ENCODE measurements at places on chromosomes 2 and 18.

- peak; percentile 73 for DNase-seq
Measured at GRCh38 chr2:144583741-144584453, 64.0 kb upstream of the ZEB2 start.

DNA sequence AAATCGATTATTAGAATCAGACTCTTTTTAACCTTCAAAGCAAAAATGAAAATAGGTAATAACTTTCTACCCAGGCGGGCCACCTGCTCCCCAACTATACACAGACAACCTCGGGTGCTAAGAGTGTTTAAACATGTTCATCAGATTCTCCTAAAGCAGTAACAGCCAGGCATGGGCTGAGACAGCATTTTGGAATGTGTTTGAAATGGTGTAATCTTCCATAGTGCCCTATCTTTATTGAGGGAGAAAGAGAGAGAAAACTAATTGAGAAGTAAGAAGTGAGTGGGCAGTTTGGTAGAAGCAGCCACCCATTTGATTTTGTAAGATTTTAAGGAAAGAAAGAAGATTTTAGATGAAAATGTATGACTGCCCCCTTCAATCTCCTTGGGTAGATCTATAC lies 196.1 kb upstream of the CTAGE1 start:
- no peak for DNase-seq

DNA sequence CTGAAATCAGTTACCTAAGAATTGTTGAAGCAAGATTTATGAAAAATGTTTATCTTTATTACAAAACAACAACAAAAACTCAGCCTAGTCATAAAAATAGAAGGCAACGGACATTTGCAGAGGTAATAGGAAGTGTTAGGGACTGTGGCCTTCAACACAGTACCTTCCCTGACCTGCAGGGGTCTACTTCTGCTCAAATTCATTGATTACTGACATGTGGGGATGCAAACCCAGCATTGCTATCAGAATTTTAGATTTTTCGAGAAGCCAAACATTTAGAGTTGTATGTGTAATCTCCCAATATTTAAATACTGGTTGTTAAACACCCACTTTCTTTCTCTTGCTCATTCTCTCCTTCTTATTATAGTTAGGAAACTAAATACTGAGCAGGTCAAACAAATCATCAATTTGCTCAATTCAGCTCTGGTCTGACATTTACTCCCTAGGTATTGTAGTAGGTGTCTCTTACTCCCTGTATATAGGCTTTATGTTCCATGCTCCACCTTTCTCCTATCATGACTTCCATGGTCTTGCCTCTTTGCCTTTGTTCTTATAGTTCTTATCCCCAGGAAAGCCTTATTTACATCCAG lies 198.5 kb downstream of the UBE2E3 start:
- no peak for DNase-seq

- no peak for DNase-seq
Measured at GRCh38 chr2:207285473-207285815, 119.7 kb upstream of the KLF7 start.

GRCh38 chr18:905307-905947 lies 756 bp downstream of the ADCYAP1 start:
- no peak for DNase-seq

DNA sequence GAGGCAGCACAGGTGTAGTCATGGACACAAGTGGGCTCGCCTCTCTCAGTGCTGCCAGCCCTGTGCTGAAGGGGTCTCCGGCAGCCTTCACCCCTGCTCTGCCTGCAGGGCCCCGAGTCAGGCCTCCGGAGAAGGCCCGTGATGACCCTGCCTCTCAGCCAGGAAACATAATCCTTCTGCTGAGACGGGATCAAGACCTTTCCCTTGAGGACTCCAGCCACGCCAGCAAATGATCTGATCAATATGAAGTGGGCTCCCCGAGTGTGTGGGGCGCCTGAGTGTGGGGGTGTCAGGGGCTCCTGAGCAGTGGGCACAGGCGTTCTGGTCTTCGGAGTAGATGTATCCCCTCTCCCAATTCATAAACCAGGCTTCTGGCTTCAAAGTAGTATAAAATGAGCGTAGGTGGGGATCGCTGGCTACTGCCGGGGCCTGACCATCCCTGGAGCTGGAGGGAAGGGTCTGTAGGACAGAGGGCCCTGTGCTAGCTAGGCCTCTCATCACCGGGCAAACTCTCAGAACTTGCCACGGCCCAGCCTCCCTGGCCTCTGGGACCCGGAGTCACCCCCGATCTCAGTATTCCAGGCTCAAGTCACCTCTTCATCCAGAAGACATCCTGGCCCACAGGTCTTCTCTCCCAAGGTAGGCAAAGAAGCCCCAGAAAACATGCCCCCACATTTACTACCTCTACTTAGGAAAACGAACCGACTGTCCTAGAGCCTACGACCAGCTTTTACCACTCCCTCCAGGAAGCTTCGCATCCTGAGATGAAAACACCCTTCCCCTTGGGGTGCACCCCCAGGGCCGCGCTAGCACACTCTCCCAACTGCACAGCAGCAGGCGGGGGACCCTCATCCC lies 33.6 kb downstream of the CRACDL start:
- no peak for DNase-seq

DNA sequence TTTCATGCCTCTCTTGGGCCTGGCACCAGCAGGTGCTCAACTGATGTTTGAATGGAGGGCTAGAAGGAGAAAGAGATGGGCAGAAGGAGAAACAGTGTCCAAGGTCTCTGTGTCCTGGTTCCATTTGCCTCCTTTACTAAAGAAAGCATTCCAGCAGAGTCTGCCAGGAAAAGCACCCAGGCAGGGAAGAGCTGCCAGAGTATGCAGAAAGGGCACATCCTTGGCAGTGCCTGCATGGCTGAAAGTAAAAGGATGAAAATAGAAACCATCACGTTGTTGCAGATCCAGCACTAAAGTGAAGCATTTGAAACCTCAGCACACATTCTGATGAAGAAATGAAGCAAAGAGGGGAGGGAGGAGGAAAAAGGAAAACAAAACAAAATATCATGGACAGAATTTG lies 142.2 kb downstream of the ESCO1 start:
- DNase-seq = peak; percentile 84

DNA sequence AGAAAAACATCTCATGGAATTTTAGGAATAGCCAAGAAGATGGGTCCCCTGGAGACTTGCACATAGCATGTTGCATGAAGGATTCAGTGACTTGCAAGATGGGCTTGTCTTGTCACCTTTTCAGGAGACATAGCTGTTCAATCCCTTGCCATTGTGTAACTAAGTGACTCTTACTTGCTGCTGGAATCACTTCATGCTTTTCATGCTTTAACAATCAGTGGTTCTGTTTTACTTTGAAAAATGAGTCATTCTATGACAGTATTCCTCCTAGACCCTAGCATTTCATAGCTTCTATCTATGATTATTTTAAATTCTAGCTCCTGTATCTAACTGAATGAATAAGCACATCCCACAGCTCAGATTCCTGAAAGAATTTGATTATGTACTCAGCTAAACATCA lies 2.8 kb downstream of the KYNU start:
- peak; percentile 75 for DNase-seq

DNA sequence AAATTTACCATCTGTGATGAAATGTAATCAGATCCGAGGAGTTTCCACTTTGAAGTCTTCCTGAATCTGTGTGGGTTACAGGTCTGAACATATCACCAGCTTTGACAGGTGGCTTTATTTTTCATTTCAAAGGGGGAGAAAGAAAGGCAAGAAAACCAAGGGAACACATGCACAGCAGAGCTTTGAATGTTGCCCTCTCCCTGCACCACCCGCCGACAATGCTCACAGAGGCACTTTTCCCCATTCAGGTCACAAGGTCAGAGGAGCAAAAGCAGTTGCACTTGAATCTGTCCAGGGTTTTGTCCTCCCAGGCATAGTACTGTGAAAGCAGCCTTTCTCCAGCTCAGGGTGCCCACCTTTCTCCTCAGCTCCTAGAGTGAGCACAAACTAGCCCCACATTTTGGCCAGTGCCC lies 130.2 kb downstream of the OSR1 start:
- DNase-seq = no peak

DNA sequence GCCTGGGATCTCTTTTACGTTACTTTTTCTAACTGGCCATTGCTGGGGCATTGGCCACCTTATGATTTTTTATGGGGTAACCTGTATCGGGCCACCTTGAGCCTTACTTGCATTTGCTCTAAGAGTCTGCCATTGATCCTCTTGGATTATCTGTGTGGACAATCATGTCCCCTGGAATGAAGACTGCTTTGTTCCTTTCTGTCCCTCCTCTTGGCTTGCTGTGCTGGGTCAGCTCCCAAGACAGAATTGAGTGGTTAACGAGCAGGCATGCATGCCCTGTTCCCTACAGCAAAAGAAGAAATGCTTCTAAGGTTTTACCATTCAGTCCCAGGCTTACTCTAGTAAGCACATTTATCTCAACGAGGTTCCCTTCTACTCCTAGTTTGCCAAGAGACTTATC lies 46.3 kb downstream of the MAL start:
- DNase-seq = no peak

- DNase-seq = no peak
Measured at GRCh38 chr2:109419960-109420370, 193.8 kb downstream of the SEPTIN10 start.

DNA sequence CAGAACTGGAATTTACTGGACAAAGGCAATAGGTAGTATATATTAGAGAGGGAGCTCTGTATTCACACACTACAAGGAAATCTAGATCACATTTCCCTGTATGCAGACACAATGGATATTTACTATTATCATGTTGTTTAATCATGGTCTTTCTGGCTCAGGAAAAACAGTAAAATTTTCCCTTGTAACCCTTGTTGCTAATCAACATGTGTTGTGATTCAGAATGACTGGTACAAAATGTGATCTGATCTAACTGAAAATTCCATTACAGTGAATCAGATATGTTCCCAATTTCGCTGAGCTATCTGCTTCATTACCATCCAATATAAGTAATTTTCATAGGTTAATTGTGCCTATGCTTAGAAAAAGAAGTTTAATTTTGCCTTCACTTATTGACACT lies 1109.7 kb downstream of the LRP1B start:
- DNase-seq = peak; percentile 81

- peak; percentile 81 for DNase-seq
Measured at GRCh38 chr2:100822587-100823248, 2.8 kb downstream of the NPAS2 start.

DNA sequence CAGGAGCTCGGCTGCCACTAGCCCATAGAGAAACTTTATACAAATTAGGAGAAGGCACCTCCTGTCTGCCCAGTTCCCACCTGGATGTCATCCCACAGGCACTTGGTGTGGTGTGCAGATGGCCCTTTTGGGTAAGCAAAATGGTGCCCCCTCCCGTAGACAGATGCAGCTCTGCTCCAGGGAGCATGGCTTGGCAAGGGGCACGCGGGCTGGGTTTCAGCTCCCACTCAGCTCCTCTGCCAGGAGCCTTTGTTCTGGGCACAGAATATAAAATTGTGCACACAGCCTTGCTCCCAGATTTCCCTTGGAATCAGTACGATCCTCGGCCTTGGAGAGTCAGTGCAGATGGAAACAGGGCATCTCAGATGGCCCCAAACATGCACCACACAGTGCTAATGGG lies 20.3 kb upstream of the KCNF1 start:
- no peak for DNase-seq

DNA sequence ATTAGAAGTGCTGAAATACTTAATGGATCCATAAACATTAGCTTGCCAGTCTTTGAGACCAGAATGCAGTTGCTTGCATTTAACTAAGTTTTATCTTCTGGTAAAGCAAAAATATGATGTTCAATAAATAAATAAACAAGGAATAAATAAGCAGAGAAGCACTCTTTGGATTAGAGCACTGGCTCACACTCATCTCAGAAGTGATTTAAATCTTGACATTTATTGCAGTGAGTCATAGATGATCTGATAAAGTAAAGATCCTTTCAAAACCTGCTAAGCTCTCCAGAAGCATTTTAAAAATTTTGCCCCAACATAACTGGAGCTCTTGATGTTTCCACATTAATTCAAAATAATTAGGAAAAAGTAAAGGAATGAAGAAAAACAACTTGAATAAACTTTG lies 66.8 kb downstream of the KYNU start:
- peak; percentile 14 for DNase-seq

- DNase-seq = no peak
Measured at GRCh38 chr2:214492152-214492551, 81.3 kb downstream of the VWC2L start.

DNA sequence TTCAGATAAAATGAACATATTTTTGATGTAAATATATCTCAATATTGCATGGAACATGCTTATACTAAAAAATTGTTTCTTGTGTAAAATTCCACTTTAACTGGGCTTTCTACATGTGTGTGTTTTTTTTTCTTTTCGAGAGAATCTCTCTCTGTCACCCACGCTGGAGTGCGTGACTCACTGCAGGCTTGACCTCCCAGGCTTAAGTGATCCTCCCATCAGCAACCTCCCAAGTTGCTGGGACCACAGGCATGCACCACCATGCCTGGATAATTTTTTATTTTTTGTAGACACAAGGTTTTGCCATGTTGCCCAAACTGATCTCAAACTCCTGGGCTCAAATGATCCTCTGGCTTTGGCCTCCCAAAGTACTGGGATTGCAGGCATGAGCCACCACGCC lies 254.6 kb downstream of the LOXHD1 start:
- no peak for DNase-seq

- no peak for DNase-seq
Measured at GRCh38 chr2:28216331-28216730, 176.3 kb upstream of the FOSL2 start.

DNA sequence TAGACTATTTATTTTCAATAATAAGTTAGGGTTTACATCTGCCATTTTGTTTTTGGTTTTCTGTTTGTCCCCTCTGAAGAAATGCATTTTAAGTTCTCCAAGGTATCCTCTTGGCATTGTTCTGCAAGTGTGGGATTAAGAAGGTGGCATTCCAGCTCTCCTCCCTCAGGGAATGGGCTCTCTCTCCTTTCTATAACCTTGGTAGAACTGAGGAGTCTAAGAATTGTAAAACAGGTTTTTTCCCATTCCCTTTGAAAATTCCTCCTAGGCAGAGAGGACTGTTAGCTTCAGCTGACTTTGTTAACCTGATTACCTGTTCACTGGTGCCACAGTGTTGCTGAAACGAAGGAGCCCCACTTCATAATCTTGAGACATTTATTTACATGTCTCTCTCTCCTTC lies 26.1 kb upstream of the RAB1A start:
- DNase-seq = no peak

DNA sequence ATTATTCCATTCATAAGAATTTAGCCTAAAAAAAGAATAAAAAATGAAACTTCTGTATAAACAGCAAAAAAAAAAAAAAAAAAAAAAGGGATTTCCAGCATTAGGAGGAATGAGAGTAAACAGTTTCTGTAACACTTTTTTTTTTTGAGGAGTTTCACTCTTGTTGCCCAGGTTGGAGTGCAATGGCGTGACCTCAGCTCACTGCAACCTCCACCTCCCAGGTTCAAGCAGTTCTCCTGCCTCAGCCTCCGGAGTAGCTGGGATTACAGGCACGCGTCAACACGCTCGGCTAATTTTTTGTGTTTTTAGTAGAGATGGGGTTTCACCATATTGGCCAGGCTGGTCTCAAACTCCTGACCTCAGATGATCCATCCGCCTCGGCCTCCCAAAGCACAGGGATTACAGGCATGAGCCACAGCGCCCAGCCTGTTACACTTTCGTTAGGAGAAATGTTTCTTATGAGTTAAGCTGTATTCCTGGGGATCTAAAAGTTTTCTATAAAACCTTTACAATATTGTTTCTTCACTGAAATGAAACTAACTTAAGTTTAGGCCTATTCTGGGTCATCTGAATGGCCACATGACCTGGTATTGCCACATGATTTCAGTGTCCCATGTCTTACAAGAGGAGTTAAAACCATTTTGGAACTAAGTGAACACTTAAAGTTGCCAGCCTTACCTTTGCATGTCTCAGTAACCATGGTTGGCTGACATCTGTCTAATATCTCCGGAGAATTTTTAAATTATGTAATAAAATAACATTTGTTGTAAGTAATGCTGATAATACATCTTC lies 17.5 kb downstream of the SMAD2 start:
- DNase-seq = no peak

Data from fibroblast of gingiva (primary cell).